Activated CD4-positive, alpha-beta T cell treated with anti-CD3 and anti-CD28 coated beads, Interleukin-2, Interleukin-4, amounts not matched to agents 100 ng/mL and 50 ng/mL, durations not matched to agents 16 hours and 8 hours (primary cell): ENCODE measurements at places on chromosomes 6 and 20.

GRCh38 chr20:17023036-17023435 lies 203.8 kb upstream of the PCSK2 start:
- no peak for DNase-seq

DNA sequence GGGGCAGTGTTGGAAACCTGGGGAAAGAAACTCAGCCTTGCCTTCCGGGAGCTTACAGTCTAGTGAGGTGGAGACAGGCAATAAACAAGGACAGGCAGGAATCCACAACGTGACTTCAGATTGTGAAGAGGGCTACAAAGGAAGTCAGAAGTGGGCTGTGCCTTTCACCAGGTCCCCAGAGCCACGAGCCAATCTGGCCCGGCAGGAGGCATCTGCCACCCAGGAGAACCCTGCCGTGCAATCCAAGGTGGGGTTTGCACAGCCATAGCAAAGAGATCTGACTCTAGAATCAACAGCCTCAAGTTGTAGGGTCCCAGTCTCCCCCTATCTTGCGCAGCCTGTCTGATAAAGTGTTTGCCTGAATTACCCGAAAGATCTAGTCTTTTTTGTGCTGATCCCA lies 5.5 kb downstream of the SLC32A1 start:
- DNase-seq = no peak

GRCh38 chr20:44309763-44310663 lies 989 bp downstream of the FITM2 start:
- DNase-seq = no peak

DNA sequence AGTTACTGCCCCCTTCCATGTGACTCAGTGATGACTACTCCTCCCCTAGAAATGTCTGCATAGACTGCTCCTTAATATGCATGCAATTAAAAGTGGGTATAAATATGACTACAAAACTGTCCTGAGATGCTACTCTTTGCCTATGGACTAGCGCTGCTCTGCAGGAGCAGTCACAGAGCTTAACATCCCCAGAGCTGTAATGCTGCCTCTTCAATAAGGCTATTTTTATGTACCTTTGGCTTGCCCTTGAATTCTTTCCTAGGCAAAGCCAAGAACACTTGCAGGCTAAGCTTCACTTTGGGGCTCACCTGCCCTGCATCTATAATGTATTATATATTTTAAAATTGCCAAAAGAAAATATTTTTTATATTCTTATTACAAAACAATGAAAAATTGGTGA lies 299.1 kb downstream of the CLVS2 start:
- no peak for DNase-seq

GRCh38 chr6:153591159-153591558 lies 447.9 kb upstream of the OPRM1 start:
- no peak for DNase-seq

- no peak for DNase-seq
Observed at GRCh38 chr6:19160081-19160730, 677.0 kb upstream of the ID4 start.

- no peak for DNase-seq
Observed at GRCh38 chr6:32953775-32954174, 878 bp upstream of the HLA-DMA start.

- DNase-seq = no peak
Observed at GRCh38 chr6:2947445-2947844, 23.9 kb downstream of the SERPINB6 start.

GRCh38 chr6:109466212-109466923 lies 10.8 kb upstream of the MICAL1 start:
- DNase-seq = no peak

DNA sequence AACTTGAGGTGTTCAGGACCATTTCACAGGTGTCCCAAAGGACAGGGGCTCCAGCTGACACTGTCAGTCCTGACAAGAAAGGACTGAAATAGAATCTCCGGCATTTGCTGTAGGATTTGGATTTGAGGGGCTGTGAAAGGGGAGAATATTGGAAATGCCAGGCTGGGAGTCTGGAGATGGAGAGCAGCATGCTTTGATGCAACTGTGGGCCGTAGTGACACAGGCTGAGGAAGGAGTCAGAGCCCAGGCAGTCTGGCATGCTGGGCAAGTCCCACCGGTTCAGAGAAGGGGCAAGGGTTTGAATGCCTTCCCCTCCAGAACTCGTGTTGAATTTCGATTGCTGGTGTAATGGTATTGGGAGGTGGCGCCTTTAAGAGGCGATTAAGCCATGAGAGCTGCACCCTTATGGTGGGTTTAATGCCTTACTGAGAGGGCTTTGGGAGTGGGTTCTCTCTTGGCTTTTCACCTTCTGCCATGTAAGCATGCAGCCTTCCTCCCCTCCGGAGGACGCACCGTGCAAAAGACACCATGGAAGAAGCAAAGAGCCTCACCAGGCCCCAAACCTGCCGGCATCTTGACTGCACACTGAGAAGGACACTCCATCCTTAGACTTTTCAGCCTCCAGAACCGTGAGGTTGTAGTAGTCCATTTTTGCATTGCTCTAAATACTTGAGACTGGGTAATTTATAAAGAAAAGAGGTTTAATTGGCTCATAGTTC lies 9.4 kb upstream of the PYGB start:
- no peak for DNase-seq

DNA sequence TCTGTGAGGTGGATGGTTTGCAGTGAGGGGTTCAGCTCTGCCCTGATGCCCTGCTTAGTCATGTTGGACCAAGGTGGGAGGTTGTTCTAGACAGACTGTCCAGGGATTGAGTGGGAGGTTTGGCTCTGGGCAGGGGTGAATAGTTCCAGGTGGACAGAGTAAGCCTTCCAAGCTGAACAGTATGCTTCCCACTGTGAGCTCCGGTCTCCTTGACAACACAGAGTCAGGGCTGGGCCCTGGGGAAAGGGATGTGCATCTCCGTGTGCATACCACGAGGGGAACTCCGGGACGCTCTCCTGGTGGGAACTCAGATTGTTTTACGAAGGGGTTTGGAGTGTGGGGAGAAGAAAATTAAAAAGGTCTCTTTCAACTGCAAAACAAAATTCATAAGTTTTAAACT lies 174.7 kb downstream of the DHX35 start:
- DNase-seq = no peak

- DNase-seq = no peak
Observed at GRCh38 chr20:20513720-20514119, 145.8 kb downstream of the INSM1 start.

GRCh38 chr6:116616737-116617053 lies 416 bp downstream of the RSPH4A start:
- DNase-seq = no peak

DNA sequence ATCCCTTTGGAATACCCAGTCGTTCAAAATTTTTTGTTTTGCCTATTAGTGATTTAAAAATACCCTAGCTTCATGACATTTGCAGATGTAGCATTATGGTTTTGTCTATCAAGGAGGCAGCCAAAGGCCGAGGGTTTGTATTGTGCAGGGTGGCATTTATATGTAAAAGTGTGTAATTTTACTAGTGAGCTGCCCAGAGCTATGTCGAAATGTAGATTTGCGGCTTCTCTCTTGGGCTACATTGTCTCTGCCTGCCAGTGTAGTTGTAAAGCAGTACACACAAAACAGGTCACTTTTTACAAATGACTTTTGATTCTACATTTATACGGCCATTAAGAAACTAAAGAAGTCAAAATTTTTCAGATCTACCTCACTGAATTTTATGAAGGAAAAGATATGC lies 87.7 kb downstream of the TSHZ2 start:
- no peak for DNase-seq

- no peak for DNase-seq
Observed at GRCh38 chr6:64100702-64101303, 465.2 kb downstream of the PHF3 start.

DNA sequence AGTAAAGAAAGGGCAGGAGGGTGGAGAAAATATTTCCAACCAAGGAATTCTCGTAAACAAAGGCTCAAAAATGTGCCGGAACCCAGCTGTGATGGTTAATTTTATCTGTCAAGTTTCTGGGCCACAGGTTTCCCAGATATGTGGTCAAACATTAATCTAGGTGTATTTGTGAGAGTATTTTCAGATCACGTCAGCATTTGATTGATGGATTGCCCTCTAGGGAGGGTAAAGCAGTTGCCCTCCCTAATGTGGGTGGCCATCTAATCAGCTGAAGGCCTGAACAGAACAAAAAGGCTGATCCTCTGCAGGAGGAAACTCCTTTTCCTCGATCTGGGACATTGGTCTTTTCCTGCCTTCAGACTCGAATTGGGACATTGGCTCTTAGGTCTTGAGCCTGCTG lies 298.7 kb upstream of the TCF21 start:
- DNase-seq = no peak

GRCh38 chr20:46951405-46951804 lies 56.8 kb downstream of the EYA2 start:
- DNase-seq = no peak

DNA sequence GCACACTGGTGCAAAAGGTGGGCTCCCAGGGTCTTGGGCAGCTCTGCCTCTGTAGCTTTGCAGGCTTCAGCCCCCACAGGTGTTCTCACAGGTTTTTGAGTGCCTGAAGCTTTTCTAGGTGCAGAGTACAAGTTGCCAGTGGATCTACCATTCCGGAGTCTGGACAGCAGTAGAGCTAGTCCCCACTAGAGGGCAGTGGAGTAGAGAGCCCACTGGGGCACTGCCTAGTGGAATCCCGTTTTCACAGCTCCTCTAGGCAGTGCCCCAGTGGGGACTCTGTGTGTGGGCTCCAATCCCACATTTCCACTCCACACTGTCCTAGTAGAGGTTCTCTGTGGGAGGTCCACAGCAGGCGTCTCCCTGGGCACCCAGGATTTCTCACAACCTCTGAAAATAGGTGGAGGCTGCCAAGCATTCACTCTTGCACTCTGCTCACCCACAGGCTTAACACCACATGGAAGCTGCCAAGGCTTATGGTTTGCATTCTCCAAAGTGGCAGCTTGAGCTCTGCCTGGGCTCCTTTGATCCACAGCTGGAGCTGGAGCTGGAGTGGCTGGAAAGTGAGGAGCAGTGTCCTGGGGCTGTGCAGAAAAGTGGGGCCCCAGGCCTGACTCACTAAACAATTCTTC lies 86.3 kb upstream of the PROKR2 start:
- DNase-seq = peak; percentile 28

DNA sequence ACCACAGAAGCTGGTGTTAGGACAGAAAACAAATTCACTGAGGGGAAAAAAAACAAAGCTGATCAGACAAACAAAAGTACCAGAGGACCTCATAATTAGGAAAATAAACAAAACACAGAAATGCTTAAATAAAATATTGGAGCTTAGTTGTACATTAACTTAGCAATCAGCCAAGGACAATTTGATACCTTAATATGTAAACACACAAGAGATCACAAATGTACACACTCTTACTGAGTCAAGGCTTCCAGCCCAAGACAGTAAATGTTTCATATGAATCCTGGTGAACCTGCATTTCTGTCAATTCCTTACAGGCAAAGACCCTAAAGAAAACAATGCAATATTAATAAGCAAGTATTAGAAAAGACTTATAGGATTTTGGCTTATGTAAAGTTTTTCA lies 62.0 kb upstream of the SPTLC3 start:
- no peak for DNase-seq

DNA sequence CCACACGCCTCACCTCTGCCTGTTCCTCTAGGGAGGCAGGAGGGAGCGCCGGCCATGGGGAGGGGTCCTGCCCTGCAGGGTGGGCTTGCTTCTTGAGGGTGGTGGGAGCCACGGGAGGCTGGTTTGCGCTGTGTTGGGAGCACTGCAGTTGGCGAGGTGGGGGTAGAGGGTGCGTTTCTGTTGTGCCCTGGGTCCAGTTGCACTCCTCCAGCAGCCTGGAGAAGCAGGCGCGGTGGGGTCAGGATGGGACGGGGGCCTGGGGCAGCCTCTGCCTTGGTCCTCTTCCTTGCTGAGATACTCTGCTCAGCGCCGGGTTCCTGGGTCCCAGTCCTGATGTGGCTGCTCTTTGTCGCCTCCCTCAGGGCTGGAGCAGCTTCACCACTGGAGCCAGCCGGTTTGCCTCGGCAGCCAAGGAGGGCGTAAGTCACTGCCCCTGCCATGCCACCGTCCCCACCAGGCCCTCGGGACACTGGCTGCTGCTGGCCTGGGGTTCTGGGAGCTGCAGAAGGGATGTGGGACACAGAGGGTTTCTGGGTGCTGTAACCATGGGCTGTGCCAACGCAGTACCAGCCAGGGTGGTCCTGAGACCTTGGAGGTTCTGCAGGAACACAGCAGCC lies 8.4 kb downstream of the ARFGAP1 start:
- DNase-seq = no peak

GRCh38 chr6:169427856-169428255 lies 174.2 kb upstream of the THBS2 start:
- no peak for DNase-seq

- no peak for DNase-seq
Observed at GRCh38 chr6:88899569-88900316, 63.7 kb downstream of the RNGTT start.

DNA sequence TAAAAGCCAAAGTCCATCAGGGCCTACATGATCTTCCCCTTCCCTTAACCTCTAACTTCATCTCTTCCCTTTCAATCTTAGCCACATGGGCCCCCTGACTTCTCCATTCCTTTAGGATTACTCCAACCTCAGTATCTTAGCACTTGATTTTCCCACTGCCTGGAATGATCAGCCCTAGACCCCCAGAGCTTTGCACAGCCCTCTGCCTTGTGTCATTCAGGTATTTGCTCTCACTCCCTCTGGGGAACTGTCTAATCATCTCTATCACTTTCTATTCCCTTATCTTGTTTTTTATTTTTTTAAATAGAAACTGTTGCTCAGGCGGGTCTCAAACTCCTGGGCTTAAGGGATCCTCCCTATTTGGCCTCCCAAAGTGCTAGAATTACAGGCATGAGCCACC lies 13.3 kb upstream of the ZNFX1 start:
- no peak for DNase-seq
